ENCODE measurements at places on chromosomes 13 and 19.

- DNase-seq, result no peak
Observed at GRCh38 chr13:98581971-98582702, 5.2 kb upstream of the STK24 start.

- no peak for DNase-seq
Observed at GRCh38 chr13:48539550-48539949, 6.7 kb upstream of the RCBTB2 start.

DNA sequence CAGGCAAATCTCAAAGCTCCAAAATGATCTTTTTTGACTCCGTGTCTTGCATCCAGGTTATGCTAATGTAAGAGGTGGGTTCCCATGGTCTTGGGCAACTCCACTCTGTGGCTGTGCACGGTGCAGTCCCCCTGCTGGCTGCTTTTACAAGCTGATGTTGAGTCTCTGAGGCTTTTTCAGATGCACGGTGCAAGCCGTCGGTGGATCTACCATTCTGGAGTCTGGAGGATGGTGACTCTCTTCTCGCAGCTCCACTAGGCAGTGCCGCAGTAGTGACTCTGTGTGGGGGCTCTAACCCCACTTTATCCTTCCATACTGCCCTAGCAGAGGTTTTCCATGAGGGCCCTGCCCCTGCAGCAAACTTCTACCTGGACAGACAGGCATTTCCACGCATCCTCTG, 266.8 kb upstream of the GPC6 start:
- DNase-seq, result no peak

DNA sequence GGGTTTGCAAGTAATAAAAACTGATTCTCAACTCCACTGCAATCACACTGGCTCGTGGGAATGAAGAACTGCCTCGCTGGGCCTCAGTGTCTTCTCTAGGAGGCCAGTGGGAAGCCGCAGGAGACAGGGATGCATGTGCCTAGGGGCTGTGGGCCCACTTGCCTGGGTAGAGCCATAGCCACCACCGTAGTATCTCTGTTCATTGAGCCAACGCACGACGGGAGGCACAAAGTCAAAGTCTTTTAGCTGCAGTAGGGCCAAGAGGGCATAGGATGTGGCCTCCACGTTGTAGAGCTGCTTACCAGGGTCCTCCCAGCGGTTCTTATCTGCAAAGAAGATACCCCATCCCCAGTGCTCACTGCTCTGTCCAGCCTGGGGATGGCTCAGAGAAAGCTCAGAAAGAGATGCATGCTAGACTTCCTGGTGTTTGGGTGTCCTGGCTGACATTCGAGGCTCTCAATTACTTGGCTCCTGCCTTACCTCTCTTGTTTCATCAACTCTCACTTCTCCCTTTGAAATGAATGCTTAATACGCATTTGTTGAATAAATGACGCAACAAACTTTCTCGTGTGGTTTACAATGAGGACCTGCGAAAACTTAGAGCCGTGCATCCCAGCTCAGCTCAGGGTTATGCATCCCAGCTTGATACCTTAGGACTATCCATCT, 16.1 kb upstream of the TNFSF14 start:
- DNase-seq, result no peak

DNA sequence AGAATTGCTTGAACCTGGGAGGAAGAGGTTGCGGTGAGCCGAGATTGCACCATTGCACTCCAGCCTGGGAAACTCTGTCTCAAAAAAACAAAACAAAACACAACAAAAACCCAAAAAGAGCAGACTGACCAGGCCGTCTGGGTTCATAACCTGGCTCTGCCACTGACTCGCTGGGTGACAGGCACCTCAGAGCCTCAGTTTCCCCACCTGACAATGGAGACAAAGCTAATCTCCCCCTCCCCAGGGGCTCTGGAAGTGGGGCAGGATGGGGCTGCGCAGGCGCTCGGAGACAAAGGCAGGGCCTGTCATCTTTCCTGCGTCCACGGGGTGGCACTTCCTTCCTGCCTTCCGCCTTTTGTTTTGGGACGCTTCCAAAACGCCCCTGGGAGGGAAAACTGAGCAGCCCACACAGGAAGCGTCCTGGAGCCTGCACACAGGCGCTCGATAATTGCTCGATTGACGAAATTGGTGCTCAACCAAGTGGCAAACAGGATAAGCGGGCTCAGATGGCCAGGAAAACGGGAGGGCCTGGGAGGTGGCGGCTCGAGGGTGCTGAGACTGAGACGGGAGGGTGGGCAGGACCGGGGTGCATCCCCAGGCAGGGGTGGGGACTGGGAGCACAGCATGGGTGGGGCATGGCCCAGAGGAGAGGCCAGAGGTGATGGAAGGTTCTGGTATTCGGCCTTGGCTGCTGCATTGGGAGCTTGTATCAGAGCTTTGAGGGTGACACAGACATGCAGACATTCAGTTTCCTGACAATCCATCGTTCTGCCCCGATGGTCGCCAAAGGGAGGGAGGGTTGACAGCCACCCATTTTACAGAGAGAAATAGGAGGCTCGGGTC, 17.8 kb downstream of the SPC24 start:
- DNase-seq, result no peak

DNA sequence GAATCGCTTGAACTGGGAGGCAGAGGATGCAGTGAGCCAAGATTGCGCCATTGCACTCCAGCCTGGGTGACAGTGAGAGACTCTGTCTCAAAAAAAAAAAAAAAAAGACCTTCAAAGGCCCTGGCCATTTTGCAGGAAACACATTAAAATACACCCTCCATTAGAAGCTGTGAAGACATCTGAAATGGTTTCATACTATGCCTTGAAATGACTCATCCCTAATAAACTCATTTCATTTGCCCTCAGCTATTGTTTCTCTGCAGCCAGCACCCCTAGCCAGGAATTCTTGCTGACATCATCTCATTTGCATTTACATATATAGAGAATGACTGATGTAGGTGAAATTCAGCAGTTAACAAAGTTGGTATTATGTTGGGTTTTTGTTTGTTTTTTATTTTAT, 8.7 kb downstream of the EML2 start:
- no peak for DNase-seq
